ENCODE measurements at places on chromosomes 7 and 10. TPM values are rescaled to one million over a fixed set of nuclear protein-coding genes. Genes with fewer than 3 reads are reported as not detected.

CCDC146 gene
- total RNA-seq: 0.61 TPM

TMEM236 gene
- not detected for total RNA-seq

NEUROG3 gene
- not detected for total RNA-seq

LRMDA gene
- total RNA-seq: not detected

TMEM213 gene
- not detected for total RNA-seq

GDF2 gene
- not detected for total RNA-seq

GIMAP7 gene
- not detected for total RNA-seq

UCMA gene
- total RNA-seq: not detected

DNA sequence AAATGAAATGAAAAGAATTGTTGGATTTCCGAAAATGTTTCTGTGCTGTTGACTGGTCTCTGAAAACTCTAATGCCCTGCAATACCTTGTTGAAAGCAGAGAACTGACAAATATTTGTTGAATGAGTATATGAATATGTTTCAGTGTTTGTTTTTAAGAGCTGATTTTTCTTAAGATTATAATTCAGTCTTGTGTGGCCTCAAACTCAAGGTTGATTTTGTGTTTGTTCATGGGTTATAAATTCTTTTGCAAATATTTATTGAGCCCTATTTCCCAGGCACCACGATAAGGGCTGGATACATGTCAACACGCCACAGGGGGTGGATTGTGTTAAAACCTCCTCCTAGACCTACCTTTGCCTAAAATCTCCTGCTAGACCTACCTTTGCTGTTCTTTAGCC, 203.9 kb upstream of the PLPP4 start:
- no peak for DNase-seq

DNA sequence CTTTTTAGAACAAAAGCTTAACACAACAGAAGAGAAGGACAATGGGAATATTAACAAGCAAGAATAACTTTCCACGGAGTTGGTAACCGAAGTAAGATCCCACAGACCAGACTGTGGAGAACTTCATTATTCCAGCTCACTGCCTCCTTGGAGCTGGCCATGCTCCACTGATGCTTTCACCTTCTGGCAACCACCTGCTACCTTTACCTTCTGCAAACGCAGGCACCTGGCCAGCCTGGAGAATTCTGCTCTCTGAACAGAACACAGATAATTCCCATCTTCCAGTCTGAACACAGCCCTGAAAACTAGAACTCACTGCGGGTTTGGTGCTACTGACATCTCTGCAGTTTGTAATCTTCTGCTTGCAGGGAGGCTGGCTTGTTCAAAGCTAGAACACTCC, 66.5 kb downstream of the JAZF1 start:
- peak; percentile 98 for DNase-seq

DNA sequence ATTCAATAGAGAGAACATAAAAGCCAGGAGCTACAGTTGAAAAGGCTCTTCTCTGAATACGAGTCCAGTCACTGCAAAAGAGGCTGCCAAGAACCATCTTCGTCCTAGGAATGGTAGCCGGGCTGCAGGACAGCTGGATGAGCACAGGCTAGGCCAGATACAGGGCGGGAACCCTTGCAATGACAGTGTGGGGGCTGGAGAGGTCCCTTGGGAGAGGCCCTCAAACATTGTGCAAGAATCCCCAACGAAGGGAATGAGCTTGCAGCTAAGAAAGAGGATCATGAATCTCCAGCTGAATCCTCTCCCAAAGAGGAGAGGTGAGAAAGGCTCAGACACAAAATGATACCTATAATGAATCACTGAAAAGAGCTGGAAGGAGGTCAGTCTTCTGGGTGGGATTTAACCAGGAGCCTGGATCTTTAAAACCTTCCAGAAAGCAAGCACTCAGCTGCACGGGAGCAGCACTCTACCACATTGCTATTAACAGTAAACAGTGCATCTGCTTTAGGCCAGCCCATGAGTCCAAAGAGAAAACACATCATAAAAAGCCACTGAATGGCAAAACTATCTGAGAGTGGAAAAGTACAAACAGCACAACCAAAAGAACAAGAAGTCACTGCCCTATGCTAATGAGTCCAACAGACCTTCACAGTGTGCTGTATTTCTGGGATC, 287.9 kb downstream of the TNS3 start:
- DNase-seq: no peak

- DNase-seq: no peak
Measured at GRCh38 chr10:33132626-33133025, 174.6 kb upstream of the ITGB1 start.

DNA sequence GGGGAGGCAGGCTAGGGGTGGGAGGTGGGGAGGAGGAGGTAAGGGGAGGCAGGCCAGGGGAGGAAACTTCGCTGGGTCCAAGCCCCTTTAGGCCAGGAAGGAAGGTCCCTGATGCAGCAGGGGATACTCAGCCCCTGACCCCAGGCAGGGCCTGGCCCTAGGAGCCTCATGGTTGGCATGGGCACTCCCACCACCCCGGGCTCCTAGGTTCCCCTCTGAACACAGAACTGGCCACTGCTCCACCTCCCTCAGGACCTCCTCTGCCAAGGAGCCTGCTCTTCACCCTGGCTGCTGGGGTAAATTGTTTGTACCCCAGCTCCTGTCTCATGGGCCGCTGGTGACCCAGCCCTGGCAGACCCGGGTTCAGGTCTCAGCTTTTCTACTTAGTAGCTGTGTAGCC, 25.8 kb upstream of the CHST15 start:
- no peak for DNase-seq

GRCh38 chr10:72511459-72511858, 114.4 kb downstream of the MICU1 start:
- DNase-seq: no peak

DNA sequence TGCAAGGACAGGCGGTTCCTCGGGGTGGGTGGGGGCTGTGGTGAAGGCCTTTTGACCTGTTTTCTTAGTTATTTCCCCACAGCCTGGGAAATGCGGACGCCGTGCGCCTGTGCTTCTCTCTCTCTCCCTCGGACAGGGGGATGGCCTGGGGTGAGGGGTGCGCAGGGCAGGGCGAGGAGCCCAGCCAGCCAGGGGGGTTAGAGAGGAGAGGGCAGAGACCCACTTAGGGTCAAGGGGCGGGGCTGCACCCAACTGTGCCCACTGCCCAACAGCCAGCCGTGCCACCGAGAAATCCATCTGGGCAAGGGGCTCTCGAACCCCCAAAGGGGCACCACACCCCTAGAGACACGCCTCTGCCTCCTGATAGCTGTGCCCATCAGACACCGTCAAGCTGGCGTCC, 53.8 kb downstream of the DPYSL4 start:
- no peak for DNase-seq

- DNase-seq: peak; percentile 73
Measured at GRCh38 chr7:38410056-38410455, 136.6 kb upstream of the TARP start.

GRCh38 chr10:68156373-68157185, 47.3 kb downstream of the MYPN start:
- peak; percentile 74 for DNase-seq

- no peak for DNase-seq
Measured at GRCh38 chr7:53237344-53237913, 202.0 kb downstream of the POM121L12 start.

DNA sequence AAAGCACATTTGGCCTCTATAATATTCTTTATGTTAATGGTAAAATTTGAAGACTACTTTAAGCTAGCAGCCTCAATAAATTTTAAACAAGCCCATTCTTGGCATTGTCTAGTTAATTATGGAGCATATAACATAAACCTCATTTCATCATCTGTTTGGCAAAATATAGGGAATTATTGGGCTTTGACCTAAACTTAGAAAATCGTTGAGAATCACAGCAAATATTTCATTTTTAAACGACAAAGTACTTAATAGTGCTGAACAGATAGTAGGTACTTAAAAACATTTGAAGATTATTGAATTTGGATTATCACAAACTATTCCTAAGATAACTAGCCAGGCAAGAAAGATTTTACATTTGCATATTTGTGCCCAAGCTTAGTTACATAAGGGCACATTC, 73.4 kb downstream of the AGMO start:
- no peak for DNase-seq

- DNase-seq: no peak
Measured at GRCh38 chr10:35639021-35639727, 2.9 kb downstream of the FZD8 start.

- DNase-seq: no peak
Measured at GRCh38 chr10:86224354-86225102, 142.1 kb downstream of the GRID1 start.

DNA sequence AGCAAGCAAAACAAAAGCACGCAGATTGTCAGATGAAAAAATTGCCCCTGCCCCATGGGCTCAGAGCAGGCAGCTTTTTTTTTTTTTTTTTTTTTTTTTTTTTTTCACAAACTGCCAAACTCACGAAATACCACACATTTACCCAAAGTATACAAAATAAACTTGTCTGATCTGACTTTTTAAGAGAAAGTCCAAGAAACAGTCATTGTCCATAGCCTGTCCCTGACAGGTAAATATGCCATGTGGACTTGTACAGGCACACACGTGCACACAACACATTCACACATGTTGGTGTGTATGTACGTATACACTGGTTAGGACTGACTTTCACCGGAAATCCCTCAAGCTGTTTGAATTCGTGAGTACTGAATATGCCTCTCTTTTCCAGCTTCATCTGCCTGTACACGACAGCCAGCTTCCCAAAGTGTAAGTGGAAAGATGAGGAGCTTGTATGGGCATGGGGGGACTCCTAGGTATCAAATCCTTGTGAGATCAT, 929 bp upstream of the HGF start:
- no peak for DNase-seq

- DNase-seq: no peak
Measured at GRCh38 chr10:22443175-22443901, 98.0 kb downstream of the SPAG6 start.

DNA sequence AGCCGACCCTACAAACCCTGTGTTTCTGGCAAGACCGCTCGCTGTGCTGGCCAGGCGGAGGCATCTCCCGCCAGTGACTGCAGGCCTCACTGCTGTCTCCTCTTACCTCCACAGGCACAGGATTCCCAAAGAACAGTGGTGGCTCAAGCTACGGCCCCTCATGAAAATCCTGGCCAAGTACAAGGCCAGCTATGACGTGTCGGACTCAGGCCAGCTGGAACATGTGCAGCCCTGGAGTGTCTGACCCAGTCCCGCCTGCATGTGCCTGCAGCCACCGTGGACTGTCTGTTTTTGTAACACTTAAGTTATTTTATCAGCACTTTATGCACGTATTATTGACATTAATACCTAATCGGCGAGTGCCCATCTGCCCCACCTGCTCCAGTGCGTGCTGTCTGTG, 36.2 kb downstream of the PITRM1 start:
- DNase-seq: peak; percentile 65

GRCh38 chr7:5315761-5316160, 33.0 kb downstream of the SLC29A4 start:
- DNase-seq: no peak

DNA sequence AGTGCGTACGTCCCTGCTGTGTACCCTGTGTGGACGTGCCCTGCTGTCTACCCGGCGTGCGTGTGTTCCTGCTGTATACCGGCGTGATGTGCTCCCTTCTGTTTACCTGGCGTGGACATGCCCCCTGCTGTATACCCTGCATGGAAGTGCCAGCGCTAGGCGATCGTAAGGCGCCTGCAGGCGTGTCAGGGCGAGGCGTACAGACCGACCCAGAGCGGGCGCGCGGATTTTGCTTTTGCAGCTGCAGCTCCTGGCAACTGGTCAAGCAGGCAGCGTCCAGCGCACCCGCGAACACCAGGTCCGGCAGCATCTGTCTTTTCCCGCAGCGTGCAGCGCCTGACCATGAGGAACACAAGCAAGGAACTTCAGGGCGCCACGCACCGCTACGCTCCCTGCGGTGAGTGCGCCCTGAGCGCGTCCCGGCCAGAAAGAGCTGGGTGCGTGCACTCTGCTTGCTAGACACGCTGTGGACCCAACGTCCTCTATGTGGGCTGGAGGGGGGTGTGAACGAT, 680 bp downstream of the C7orf57 start:
- DNase-seq: peak; percentile 16
